ENCODE measurements at places on chromosomes 4 and X.

DNA sequence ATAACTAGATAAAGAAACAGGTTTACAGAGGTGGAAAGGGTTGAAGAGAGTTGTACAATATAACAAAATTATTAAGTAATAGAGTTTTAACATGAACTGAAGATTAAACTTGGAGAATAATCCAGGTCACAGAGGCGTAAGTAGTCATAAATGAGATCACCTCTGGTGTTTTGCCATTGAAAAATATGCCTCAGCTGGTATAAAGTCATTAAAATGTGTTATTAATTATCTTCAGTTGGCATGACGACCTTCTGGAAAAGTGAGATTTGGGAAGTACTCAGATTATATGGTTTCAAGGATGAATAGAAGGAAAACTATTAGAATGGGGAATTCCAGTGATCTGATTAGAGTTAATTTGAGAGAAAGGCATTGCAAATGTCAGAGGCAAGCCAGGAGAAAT, 237.5 kb upstream of the ANXA10 start:
- no peak for DNase-seq

GRCh38 chr4:11072999-11073398, 355.7 kb downstream of the HS3ST1 start:
- no peak for DNase-seq

- no peak for DNase-seq
Observed at GRCh38 chr4:114466299-114466698, 132.3 kb upstream of the UGT8 start.

DNA sequence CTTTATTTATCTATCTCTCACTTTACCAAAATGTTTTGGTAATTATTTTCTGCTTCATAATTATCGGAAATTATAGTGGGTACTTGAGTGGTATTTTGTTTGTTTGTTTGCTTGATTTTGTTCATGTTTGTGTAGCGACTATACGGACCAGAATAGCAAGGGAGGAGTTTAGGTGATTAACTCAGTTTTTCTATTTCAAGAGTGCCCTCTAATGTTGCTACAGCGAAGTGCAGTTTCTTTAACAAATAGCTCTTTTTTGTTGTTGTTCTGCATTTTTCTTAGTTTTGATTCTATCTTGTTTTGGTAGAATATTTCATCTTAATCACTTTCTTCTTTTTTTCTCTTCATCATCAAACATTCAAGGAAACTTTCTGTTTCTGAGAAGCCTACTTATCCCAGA, 40.8 kb upstream of the QRFPR start:
- no peak for DNase-seq

DNA sequence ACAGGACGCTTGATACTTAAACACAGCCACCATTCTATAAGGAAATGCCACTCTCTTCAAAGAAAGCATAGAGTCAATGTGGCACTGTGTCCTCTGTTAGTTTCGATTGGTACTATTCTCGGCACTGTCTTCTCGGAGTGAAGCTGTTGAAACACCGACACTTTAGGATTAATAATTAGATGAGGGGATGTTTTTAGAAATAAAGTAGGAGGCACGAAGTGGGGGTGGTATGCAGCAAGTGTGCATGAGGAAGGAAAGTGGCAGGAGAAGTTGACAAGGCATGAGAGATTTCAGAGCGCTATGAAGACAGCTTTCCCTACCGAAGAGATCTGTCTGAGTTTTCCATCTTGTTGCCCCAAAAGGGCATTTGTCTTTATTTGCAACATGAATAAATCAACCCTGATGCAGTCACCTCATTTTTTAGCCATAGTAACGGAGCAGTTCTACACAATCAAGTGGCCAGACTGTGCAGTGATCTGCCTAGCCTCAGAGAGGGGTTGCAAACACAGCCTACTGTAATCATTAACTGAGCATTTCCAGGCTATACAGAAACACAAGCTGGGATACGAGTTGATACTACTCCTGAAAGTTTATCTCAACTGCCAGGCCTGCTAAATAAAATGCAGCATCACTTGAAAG, 8.3 kb downstream of the GPRIN3 start:
- DNase-seq, result peak; percentile 42

DNA sequence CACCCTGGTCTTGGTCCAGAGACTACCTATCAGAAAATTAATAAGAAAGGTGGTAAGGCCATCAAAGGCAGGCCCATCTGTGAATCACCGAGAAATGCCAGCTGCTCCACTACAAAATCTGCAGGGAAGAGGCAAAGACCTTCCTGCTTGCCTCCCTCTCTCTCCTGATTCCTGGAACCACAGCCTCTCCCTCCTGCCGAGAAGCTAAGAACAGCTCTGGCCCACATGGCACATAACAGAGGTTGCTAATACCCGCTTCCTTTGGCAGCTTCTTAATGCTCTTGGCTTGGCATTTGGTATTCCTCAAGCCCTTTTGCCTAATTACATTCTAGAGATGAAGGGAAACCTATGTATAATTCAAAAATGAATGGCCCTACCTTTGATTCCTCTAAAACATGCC, 32.9 kb downstream of the RAI2 start:
- DNase-seq, result no peak

GRCh38 chr4:11495291-11495690, 66.6 kb upstream of the HS3ST1 start:
- DNase-seq, result no peak

DNA sequence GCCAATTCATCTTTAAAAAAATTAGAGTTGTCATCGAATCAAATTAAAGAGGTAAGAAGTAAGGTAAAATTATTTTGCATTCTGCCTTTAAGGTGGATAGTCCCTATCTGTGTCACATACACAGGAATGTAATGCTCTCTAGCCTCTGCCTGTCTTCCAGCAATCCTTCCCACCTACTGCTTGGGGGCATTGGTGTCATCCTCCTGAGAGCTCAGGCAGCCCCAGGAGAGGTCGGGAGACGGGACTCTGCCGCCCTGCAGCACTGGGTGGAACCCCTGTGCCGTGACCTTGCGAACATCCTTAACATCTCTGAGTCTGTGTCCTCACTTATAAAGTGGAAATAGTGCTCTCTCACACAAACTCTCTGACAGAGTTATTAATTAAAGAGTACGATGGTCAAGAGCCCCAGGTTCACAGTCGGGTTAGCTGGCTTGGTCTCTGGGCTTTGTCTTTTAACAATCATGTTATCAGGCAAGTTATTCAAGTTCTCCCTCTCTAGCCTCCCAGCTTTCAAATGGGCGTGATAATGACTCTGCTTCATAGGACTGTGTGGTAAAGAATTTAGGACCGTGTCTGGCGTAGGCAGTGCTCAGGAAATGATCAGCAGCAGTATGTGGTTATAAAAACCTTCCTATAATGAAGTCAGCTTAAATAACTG, 10.2 kb downstream of the TLR3 start:
- DNase-seq, result no peak

GRCh38 chr4:168634276-168634802, 137.5 kb downstream of the PALLD start:
- DNase-seq, result peak; percentile 9

- no peak for DNase-seq
Observed at GRCh38 chrX:129522184-129523078, 859 bp downstream of the SMARCA1 start.

- DNase-seq, result peak; percentile 42
Observed at GRCh38 chrX:150683536-150684146, 9.6 kb upstream of the MTMR1 start.

GRCh38 chrX:45766981-45767501, 566.4 kb upstream of the DIPK2B start:
- DNase-seq, result no peak

DNA sequence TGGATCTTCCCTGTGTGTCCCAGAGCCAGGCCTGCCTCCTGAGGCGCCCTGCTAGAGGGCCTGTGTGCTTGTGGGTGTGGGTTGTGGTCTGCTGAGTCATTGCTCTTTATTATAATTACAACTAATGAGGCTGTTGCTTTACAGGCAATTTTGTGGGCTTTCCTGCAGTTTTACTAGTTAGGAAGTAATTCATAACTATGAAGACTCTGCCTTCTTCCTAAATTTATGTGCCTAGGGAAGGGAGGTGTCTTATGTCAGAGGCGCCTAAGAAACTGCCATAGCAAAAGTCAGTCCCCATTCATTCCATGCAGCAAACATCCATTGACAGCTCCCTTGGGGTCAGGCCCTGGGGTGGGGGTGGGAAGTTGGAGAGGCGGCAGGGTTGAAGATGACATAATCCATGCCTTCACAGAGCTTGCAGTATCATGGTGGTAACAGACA, 359.2 kb downstream of the IDS start:
- DNase-seq, result no peak

- no peak for DNase-seq
Observed at GRCh38 chr4:12734586-12734985, 749.6 kb downstream of the RAB28 start.

GRCh38 chrX:143632625-143633410, 3.1 kb downstream of the SLITRK4 start:
- DNase-seq, result no peak

DNA sequence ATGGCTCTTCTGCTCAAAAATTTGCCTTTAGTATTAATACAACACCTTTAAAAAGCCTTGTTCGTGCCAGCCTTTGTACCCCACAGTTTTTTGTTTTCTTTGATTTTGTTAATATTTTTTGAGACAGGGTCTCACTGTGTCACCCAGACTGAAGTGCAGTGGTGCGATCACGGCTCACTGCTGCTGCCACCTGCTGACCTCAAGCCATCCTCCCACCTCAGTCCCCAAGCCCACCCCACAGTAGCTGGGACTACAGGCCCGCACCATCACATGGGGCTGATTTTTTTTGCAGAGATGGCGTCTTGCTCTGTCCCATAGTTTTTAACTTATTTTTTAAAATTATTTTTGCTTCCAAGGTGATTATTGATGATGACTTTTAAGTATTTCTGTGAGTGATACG, 134.0 kb downstream of the HTR2C start:
- no peak for DNase-seq

DNA sequence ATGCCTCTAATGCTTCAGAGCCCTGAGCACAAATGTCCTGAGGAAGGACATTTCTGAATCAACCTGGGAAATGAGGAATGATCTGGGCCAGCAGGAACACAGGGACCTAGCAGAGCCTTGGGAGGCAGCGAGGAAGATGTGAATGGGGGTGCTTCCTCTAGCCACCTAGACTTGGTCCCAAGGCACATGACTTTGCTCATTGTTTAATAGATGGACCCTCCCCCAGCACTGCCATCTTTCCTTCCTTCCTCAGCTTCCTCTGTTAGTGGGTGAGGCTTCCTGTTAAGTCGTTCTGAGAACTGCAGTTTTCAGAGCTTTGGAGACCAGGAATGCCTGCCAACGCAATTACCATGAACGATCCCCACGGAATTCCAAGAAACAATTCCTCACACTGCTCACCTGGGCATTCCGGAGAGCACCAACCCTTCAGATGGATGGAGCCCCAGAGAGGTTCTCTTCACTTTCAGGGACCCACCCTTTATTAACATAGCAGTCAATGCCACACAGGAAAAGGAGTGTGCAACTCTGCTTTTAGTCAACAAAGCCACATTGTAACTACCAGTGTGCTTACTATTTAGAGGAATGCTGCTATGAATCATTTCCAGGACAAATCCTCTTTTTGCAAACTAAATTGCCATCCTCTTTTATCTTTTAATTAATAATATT, 48.5 kb upstream of the STIM2 start:
- no peak for DNase-seq

- peak; percentile 87 for DNase-seq
Observed at GRCh38 chrX:71111141-71111843, at the start of gene IL2RG. Gene IL2RG (minus strand): TSS chrX:71111577. CDS start chrX:71111539, 38 bp downstream.

DNA sequence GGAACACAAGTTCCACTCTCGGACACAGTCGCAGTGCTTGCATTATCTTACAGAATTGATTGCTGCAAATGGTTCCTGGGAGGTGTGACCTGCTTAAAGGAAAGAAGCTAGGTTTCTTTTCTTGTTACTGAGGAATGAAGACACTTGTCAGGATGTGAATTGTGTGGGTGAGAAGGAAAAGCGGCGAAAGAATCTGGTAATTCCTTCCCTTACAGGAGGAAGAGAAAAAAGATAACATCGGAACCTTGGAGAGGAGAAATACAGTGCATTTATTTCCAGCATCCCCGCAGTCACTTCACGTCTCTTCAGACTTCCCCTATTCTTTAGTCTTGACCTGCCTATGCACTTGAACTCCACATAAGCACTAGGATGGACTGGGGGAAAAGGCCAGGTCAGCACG, 389 bp upstream of the CCSER1 start:
- DNase-seq, result no peak

DNA sequence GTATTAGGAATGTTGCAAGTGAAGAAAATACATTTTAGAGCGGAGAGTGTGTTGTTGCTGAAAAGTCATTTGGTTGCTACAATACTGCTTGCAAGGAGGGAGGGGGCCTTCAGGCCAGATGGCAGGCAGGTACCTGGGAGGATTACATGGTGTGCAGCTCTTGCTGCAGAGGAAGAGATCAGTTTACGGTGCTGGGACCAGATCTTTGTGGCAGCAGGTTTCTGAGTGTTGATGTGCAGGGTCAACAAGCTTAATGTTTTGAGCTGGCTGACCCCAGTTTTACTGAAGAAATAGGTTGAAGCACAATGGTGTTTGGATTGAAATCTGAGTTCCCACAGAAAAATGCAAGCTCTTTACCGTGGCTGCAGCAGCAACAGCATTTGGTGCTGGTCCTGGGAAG, 96.4 kb upstream of the DDIT4L start:
- no peak for DNase-seq

DNA sequence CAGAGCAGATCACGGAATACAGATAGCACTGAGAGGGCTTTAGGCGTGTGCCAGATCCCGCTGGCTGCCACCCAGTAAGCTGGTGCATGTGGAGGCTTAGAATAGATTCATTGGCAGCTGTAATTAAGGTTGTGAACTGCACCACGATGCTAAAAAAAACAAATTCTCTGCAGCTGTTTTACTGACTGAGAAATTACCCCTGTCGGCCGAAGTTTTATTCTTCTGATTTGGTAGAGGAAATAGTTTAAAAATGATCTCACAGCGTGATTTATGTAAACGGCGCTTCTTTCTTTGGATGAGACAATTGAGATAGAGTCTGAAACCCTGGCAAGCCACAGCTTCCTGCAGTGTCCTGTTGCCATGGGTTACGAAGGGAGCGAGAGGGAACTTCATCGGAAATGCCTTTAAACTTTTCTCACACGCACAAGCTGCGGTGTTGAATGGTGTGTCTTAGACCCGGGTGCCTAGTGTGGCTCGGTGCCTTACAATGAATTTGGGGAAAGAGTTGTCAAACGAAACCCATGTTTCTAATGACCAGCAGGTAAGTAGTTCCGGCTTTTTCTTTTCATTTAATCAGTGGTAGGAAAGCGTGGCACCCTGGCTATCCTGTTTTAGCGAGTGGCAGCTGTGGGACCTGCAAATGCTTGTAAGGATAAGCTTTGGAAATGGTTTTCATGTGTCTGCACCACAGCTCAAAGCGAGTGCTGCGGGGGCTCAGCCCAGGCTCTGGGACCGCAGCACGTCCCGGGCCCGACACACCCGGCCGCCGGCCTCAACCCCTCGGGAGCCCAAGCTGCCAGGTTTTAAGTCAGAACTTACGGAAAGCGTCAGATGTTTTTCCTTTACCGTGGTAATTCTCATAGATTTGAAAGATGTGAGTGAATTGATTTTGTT, 71.7 kb upstream of the HGFAC start:
- DNase-seq, result peak; percentile 64

GRCh38 chr4:80268936-80269335, 2.5 kb downstream of the FGF5 start:
- DNase-seq, result no peak

- no peak for DNase-seq
Observed at GRCh38 chrX:111284631-111285293, 14.5 kb upstream of the CAPN6 start.

Data from activated CD4-positive, alpha-beta T cell treated with anti-CD3 and anti-CD28 coated beads, Interleukin-2, amount 10 ng/mL, durations not matched to agents 7 days and 5 days (primary cell).